SW 1271 (cell line): ENCODE measurements at places on chromosomes 5 and 9.

DNA sequence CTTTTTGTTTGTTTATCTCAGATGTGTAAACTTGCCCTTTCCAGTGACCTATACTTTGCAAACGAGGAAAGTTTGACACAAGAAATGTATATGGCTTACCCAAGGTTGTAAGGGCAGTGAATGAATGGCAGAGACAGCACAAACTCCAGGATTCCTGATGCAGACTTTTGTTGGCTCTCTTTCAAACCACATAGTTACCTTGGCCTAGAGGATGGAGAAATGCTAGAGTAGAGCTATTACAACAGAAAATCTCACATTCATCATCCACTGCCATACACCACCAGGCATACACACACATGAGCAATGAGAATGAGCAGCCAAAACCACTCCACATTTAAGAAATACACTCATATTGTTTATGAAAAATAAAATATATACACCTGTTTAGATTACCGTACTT is 387.0 kb downstream of the TLR4 start:
- no peak for DNase-seq

DNA sequence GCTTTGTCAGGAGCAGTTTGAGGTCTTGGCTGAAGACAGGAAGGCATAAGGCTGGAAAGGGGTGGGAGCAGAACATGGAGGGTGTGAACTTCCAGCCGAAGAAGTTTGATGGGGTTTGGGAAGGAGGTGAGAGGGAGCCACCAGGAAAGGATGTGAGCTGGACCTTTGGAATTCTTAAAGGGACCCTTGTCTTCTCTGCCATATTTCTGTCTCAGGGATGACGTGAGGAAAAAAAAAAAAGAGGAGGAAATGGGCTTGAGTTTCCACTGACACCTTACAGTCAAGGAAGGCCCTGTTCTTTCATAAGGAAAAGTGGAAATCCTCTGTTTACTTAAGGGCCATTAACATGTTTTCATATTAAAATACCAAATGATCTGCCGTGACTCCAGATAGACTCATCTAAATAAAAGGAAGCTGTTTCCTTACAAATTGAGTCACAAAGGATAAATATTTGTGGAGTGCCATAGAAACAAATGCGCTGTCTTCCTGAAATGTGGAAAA is 132.1 kb downstream of the PALM2AKAP2 start:
- DNase-seq, result peak; percentile 50

- no peak for DNase-seq
These were observed 16.7 kb downstream of the TRAF1 start for GRCh38 chr9:120909904-120910303.

DNA sequence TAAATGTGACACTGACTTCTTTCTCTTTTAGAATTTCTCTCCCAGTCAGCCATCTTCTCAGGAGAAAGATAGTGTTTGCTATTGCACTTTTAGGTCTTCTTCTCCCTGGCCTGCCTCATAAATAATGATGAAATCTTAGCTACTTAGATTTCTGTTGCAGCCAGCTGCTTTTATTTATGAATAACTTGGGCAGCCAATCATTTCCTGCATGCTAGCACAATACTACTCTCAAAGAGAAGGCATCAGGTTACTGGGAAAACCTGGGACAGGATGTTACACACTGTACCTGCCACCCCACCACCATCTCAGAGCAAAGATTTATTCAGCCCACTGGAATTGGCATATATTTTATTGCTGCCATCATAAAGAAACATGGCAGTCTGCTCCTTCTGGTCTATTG is 266.6 kb downstream of the PRELID2 start:
- no peak for DNase-seq

- DNase-seq, result no peak
These were observed 8.4 kb upstream of the GOLPH3 start for GRCh38 chr5:32182463-32183063.

- DNase-seq, result no peak
These were observed 45.2 kb downstream of the PIP5K1B start for GRCh38 chr9:68750255-68750654.
